T-helper 17 cell (primary cell): ENCODE measurements at places on chromosomes 3 and 15.
A peak's percentile ranks its signal among the peaks of the same experiment; 100 is the strongest.

DNA sequence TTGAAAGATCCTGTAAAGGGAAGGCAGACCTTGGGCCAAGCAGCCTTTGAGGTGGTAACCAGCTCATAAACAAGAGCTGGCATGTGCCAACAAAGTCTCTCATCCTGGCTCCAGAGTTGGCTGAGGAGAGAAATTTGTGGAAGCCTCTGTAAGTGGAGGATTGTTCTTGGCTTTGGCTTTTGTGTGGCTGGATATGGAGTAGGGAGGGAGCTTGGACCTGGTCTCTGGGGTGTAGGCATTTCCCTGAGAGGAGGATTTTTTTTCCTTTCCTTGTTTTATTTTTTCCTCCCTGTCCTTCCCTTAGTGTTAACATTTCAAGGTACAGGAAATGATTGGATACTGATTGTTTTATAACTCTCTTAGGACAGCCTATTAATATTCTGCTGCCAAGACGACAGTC, 60.8 kb downstream of the ZNF609 start:
- peaks cover 42% of the 10 kb centered on the region for H3K4me1 ChIP-seq
- DNase-seq: no peak
- no peaks in the 10 kb centered on the region for H3K27me3 ChIP-seq
- no peak overlapping the region for H3K4me3 ChIP-seq
- H3K36me3 ChIP-seq: no peaks in the 10 kb centered on the region

- H3K4me3 ChIP-seq: peak overlapping the region; percentile 92
- H3K4me1 ChIP-seq: peaks cover 62% of the 10 kb centered on the region
- peak overlapping the region; percentile 92 for H3K27ac ChIP-seq
- H3K27me3 ChIP-seq: no peaks in the 10 kb centered on the region
Observed at GRCh38 chr3:4584456-4585249, 91.5 kb downstream of the ITPR1 start.

DNA sequence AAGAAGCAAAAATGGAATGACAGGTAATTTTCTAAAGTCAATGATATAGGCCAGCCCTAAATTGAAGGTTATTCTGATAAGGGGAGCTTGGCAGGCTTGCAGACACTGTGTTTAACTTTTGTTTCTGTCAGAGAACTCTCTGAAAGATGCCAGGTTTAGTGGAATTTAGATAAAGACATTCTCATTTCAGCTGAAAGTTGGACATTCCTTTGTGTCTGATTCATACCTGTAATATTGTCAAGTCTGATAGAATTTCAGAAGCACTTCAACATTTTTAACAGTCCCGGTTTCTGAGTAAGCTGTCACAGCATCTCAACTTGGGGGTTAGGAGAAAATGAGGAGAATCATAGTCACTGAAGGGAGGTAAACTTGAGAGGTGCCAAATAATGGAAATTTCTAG, 84.0 kb downstream of the DIPK2A start:
- no peaks in the 10 kb centered on the region for H3K4me1 ChIP-seq
- DNase-seq: no peak
- no peak overlapping the region for H3K4me3 ChIP-seq

GRCh38 chr3:189324538-189325138, 152.9 kb downstream of the TPRG1 start:
- H3K36me3 ChIP-seq: no peaks in the 10 kb centered on the region
- peaks cover 38% of the 10 kb centered on the region for H3K4me1 ChIP-seq
- peak overlapping the region; percentile 93 for H3K27ac ChIP-seq
- no peaks in the 10 kb centered on the region for H3K27me3 ChIP-seq

GRCh38 chr15:55907797-55908196, 85.6 kb downstream of the NEDD4 start:
- H3K4me1 ChIP-seq: no peaks in the 10 kb centered on the region
- no peak overlapping the region for H3K27ac ChIP-seq
- H3K4me3 ChIP-seq: no peak overlapping the region
- no peak for DNase-seq
- H3K27me3 ChIP-seq: no peaks in the 10 kb centered on the region

DNA sequence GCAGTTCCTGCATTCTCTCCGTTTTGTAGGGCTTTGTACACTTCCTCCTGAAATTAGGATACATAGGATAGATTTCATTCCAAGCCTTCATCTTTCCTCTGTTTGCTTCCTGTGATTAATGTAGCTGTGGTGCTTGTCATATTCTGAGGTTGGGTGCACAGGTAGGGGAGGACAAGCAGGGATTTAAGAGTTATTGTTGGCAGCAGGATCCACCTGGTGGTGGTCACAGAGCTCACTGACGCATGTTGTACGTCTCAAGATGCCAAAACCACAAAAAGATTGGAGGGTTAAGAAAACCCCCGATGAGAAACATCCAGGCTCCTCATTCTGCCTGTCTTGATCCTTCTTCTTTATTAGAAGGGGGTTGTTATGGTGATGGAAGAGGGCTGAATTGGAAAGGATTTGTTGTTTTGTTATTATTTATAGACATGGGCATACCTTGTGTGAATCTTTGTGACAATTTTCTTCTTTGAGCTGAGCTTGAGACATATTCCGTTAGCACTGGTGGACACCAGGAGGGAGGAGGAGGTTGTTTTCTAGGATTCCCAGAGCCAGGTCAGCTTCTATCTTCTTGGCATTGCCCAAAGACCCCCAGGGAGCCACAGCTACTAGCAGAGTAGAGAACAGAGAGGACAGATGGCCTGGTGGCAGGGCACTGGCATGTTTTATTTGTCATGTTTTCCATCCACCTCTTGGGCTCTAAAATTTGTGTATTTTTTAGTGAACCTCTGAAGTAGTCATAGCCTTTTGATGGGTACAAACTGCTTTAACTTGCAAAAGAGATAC, 57.7 kb upstream of the LARS2 start:
- H3K27ac ChIP-seq: no peak overlapping the region
- H3K4me3 ChIP-seq: no peak overlapping the region
- DNase-seq: no peak
- peaks cover 7% of the 10 kb centered on the region for H3K4me1 ChIP-seq
- H3K27me3 ChIP-seq: peaks cover 82% of the 10 kb centered on the region

- peaks cover 45% of the 10 kb centered on the region for H3K4me1 ChIP-seq
- no peak for DNase-seq
- H3K36me3 ChIP-seq: peaks cover 7% of the 10 kb centered on the region
- H3K27ac ChIP-seq: peak overlapping the region; percentile 92
- H3K27me3 ChIP-seq: no peaks in the 10 kb centered on the region
Observed at GRCh38 chr3:141525814-141526213, 39.0 kb downstream of the RASA2 start.

DNA sequence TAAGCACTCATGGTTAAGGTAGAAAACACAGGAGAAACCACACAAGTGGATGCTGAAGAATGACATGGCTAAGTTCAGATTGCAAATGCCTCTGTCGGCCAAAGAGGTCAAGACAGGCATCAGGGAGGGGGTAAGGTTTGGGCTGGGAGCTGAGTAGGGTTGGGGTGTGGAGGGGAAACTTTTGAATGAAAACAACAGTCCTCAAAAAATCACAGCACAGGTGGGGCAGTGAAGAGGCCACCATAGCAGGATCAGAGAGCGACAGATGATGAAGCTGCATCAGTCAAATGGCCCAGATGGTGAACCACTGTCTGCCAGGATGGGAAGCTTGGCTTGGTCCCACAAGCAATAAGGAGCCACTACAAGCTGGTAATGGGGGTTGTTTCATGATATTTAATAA, 74.9 kb downstream of the ADCY5 start:
- H3K4me3 ChIP-seq: no peak overlapping the region
- no peak overlapping the region for H3K27ac ChIP-seq
- no peak for DNase-seq
- no peaks in the 10 kb centered on the region for H3K36me3 ChIP-seq
- H3K4me1 ChIP-seq: peaks cover 2% of the 10 kb centered on the region

GRCh38 chr3:155500194-155500818, 206.8 kb upstream of the STRIT1 start:
- no peak overlapping the region for H3K4me3 ChIP-seq
- no peaks in the 10 kb centered on the region for H3K4me1 ChIP-seq
- no peak for DNase-seq
- H3K36me3 ChIP-seq: no peaks in the 10 kb centered on the region
- H3K27me3 ChIP-seq: no peaks in the 10 kb centered on the region

GRCh38 chr3:138303474-138303873, 26.2 kb downstream of the NME9 start:
- H3K36me3 ChIP-seq: peaks cover 5% of the 10 kb centered on the region
- DNase-seq: no peak
- H3K27ac ChIP-seq: no peak overlapping the region
- no peaks in the 10 kb centered on the region for H3K27me3 ChIP-seq
- no peak overlapping the region for H3K4me3 ChIP-seq
- peaks cover 3% of the 10 kb centered on the region for H3K4me1 ChIP-seq

- no peak for DNase-seq
- peaks cover 27% of the 10 kb centered on the region for H3K27me3 ChIP-seq
- H3K27ac ChIP-seq: no peak overlapping the region
- H3K36me3 ChIP-seq: no peaks in the 10 kb centered on the region
- H3K4me1 ChIP-seq: peaks cover 10% of the 10 kb centered on the region
Observed at GRCh38 chr15:88835119-88835518, 31.9 kb downstream of the ACAN start.

GRCh38 chr3:122409446-122409845, 6.4 kb downstream of the WDR5B start:
- peak overlapping the region; percentile 54 for H3K27ac ChIP-seq
- peaks cover 9% of the 10 kb centered on the region for H3K36me3 ChIP-seq
- H3K4me1 ChIP-seq: peaks cover 23% of the 10 kb centered on the region
- no peak for DNase-seq
- no peaks in the 10 kb centered on the region for H3K27me3 ChIP-seq

DNA sequence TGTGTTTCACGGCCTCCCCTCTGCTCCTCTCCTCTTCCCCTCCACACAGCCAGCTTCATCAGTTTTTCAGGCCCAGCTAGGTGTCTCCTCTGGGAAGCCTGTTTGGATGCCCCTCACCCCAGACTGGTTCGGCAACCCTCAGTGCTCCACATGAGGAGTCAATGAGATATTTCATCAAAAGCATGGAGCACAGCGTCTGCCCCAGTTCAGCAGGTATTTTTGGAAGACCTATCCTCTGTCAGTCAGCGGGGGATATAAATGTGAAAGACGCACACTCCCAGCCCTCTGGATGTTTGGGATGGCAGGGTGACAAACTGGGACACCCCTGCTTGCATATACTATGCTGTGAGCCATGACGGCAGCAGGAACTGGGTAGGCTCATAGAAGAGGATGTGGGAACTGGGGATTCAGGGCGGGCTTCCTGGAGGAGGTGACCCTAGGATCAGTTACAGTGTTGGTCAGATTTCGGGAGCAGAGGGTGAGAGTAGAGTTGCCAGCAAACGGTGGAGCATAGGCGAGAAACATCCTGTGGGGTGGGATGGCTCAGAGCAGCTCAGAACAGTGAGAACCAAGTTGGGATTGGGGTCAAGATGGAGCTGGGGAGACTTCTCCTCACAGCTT, 42.9 kb downstream of the PXYLP1 start:
- peak overlapping the region; percentile 93 for H3K27ac ChIP-seq
- DNase-seq: no peak
- no peaks in the 10 kb centered on the region for H3K27me3 ChIP-seq
- peaks cover 28% of the 10 kb centered on the region for H3K4me1 ChIP-seq

- peak overlapping the region; percentile 100 for H3K4me3 ChIP-seq
- H3K27ac ChIP-seq: peak overlapping the region; percentile 99
- no peaks in the 10 kb centered on the region for H3K27me3 ChIP-seq
Observed at GRCh38 chr3:187743195-187744141, 1.8 kb downstream of the BCL6 start.

DNA sequence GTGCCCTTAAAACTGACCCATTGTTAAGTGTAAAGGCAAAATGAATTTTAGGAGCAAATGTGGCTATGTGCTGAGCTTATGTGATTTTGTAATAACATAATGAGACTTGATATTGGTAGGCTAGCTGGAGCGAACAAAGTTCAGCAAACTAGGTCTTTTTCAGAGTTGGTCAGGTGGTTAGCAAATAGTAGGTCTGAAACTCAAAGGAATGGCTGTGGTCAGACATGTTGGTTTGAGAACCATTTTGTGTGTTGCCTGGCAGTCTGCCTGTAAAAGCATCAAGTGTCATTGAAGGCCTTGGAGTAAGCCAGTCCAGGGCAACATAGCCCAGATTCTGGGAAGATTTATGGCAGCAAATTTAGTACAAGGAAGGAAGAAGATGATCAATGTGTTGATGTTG, 16.4 kb downstream of the FBXO22 start:
- no peak overlapping the region for H3K27ac ChIP-seq
- no peak for DNase-seq
- no peak overlapping the region for H3K4me3 ChIP-seq

DNA sequence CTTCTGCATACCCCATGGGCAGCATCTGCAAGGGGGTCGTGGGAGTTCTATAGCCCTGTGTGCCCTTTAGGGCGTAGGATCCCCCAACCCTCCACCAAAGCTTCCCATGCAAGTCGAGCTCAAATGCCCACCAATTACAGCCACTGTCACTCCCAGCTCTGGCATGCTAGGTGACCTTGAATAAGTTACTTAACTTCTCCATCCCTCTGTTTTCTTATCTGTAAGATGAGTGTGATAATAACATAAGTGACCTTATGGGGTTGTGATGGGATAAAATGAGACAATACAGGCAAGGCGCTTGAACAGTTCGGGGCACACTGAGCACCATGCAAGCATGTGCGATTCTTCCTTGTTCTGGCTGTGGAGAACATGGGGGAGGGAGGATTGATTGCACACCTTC, 74.8 kb upstream of the POMGNT2 start:
- no peaks in the 10 kb centered on the region for H3K27me3 ChIP-seq
- peak overlapping the region; percentile 90 for H3K4me3 ChIP-seq
- H3K4me1 ChIP-seq: peaks cover 51% of the 10 kb centered on the region
- H3K36me3 ChIP-seq: peaks cover 2% of the 10 kb centered on the region
- no peak for DNase-seq

- H3K27ac ChIP-seq: peak overlapping the region; percentile 99
- H3K27me3 ChIP-seq: no peaks in the 10 kb centered on the region
- peaks cover 9% of the 10 kb centered on the region for H3K36me3 ChIP-seq
- peaks cover 46% of the 10 kb centered on the region for H3K4me1 ChIP-seq
- peak overlapping the region; percentile 100 for H3K4me3 ChIP-seq
Observed at GRCh38 chr3:39109086-39109485, 1.6 kb downstream of the TTC21A start.

- H3K4me3 ChIP-seq: no peak overlapping the region
- H3K27ac ChIP-seq: no peak overlapping the region
- no peak for DNase-seq
- H3K4me1 ChIP-seq: no peaks in the 10 kb centered on the region
- no peaks in the 10 kb centered on the region for H3K27me3 ChIP-seq
- H3K36me3 ChIP-seq: no peaks in the 10 kb centered on the region
Observed at GRCh38 chr3:65362688-65363087, 674.9 kb upstream of the ADAMTS9 start.

DNA sequence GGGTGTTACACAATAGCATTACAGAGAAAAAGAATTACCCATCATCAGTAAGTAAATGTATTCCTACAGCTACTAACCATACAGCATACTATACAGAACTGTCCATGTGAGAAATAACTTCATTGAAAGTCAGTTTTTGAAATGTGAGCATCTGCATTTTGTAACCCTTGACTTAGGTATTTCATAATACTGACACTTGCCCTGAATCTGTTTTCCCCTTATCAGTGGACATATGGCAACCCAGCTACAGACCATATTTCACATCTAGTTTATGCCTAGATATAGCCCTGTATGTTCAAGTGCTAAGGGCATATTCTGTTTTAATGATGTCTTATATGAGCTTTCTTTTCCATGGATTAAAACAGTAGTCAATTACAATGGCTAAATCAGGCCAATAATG, 297.6 kb downstream of the TBC1D5 start:
- H3K27me3 ChIP-seq: no peaks in the 10 kb centered on the region
- DNase-seq: no peak
- peaks cover 7% of the 10 kb centered on the region for H3K36me3 ChIP-seq
- H3K4me3 ChIP-seq: no peak overlapping the region
- peaks cover 2% of the 10 kb centered on the region for H3K4me1 ChIP-seq

- no peaks in the 10 kb centered on the region for H3K27me3 ChIP-seq
- peaks cover 4% of the 10 kb centered on the region for H3K36me3 ChIP-seq
- H3K27ac ChIP-seq: no peak overlapping the region
- no peak overlapping the region for H3K4me3 ChIP-seq
Observed at GRCh38 chr3:172343979-172344378, 104.3 kb downstream of the GHSR start.
